ENCODE measurements at places on chromosomes 12 and 14.

GRCh38 chr14:69839661-69840060, 39.6 kb upstream of the SMOC1 start:
- DNase-seq = no peak

GRCh38 chr12:111887926-111888745, 46.1 kb downstream of the MAPKAPK5 start:
- no peak for DNase-seq

- DNase-seq = no peak
These were observed 14.5 kb upstream of the SLC38A2 start for GRCh38 chr12:46386877-46387629.

GRCh38 chr12:65653946-65654629, 170.2 kb upstream of the HMGA2 start:
- DNase-seq = no peak

DNA sequence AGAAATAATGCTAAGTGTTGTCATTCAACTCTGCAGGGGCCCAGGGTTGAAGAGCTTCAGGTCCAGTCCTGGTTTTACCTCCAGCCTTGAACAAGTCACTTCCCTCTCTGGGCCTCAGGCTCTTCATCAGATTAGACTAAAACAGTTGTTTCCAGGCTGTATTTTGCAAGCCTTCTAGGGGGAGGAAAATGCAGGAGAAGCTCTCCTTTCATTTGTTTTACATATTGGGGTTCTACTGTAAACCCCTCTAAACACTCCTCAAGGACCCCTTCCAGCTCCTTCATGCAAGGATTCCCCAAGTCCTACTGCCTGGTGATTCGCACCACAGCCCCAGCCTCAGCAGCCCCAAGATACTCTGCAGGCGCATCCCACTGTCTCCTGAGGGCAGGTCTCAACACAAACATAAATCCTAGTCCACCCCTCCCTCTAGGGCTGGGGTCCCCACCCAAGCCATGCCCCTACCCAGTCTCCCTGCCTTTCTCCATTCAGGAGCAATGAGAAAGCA, 2.7 kb downstream of the SDR9C7 start:
- no peak for DNase-seq

DNA sequence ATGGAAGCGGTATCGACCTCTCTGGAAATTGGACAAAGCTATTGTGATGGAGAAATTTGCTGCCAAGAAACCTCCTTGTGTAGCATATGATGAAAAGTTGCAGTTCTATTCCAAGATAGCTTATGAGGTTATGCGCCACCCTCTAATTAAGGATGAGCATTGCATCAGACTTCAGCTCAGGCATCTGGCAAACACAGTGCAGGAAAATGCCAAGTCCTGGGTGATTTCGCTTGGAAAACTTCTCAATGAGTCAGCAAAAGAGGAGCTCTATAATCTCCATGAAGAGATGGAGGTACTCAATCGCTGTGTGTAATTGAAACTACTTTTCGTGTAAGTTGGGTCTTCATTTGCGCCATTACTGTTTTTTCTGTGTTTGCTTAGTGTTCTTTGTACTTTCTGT, 51.2 kb downstream of the DNAH10 start:
- DNase-seq = no peak

- DNase-seq = no peak
These were observed 89.4 kb downstream of the NT5DC3 start for GRCh38 chr12:103751600-103751999.

- DNase-seq = no peak
These were observed at the start of gene KLRC1 for GRCh38 chr12:10453156-10453555. KLRC1 (minus strand) TSS chr12:10453377; CDS start chr12:10451156, 2,221 bp downstream.

GRCh38 chr14:62117010-62117750, 355.0 kb downstream of the SNAPC1 start:
- DNase-seq = no peak

DNA sequence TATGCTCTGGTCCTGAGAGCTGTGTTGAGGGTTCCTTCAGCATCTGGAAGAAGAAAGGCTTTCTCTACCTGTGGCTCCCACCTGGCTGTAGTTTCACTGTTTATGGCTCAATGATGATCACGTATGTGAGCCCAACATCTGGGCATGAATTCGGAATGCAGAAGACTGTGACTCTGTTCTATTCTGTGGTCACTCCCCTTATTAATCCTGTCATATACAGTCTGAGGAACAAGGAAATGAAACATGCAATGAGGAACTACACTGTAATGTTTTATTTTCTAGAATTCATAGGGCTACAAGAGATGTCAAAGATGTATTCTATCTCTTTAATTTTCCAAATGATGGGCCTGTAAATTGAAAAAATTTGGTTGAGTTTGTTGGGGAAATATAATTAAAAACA, 10.8 kb upstream of the OR11G2 start:
- no peak for DNase-seq

DNA sequence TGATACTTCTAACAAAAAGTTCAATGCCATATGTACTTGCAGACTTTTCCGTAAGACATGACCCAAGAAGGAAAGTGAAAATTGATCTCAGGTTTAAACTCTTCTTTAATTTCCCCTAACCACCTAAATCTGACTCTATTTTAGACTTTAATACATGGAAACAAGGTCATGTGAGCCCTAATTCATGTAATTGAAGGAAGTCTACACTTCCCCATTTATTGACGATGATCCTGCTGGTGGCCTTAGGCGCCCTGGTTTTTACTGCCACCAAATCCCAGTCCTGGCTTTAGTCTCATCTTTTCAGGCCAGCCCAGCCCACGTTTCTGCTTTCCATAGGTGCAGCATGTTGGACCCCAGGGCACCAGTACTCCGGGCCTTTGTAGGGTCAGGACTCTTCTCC, 157.9 kb downstream of the PELI2 start:
- no peak for DNase-seq

DNA sequence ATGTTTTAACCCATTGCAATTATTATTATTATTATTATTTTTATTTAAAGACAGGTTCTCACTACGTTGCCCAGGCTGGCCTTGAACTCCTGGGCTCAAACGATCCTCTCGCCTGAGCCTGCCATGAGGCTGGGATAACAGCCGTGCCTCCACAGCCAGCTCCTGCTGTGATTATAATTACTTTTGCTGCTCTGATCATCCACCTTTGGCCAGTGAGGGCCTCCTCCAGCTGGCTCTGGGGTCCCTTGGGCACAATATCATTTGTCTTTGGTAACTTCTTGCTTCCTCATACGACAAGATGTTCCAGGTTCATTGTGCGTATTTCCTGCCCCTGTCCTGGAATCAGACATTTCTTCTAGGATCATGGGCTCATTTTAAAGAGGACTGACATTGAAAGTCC, 28.4 kb downstream of the LRTM2 start:
- no peak for DNase-seq

- no peak for DNase-seq
These were observed 3.8 kb downstream of the MARS1 start for GRCh38 chr12:57491393-57492280.

- DNase-seq = no peak
These were observed 148.9 kb downstream of the PCNX1 start for GRCh38 chr14:71056168-71056567.

GRCh38 chr12:101714877-101715444, 17.5 kb downstream of the CHPT1 start:
- no peak for DNase-seq

DNA sequence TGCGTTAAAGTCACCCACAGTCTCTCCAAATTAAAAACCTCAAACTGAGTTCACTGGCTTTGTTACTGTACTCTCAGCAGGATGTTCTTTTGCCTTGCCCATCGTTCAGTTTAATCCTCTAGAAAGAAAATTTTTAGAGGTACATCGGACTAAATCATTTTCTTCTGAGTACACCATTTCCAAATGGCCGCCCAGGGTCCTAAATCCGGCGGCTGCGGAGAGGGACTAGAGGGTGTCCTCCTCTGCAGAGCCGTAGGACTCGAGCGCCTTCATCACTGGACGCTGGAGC, 1.4 kb downstream of the LIN7A start:
- DNase-seq = no peak

DNA sequence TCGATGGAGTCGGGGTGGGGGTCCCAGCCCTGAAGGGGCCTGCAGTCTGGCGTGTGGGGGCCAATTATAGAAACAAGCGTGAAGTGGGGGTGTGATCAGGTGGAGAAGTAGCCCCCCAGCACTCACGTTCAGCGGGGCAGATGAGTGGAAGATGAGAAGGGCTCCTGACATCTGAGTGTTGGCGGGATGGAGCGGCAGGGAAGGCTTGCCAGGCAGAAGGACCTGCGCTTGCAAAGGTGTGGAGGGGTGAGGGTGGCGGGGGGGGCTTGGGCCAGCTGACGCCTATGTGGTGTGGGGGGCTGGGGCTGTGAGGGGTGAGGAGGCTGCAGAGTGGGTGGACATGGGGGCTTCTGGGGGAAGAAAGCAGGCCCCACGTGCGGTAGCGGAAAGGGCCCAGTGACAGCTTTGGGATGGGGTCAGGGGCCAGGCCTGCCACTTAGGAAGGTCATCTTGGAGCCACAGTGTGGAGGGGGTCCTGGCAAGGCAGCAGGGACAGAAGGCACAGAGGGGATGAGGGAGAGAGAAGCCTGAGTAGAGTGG, 22.2 kb upstream of the BEGAIN start:
- no peak for DNase-seq

DNA sequence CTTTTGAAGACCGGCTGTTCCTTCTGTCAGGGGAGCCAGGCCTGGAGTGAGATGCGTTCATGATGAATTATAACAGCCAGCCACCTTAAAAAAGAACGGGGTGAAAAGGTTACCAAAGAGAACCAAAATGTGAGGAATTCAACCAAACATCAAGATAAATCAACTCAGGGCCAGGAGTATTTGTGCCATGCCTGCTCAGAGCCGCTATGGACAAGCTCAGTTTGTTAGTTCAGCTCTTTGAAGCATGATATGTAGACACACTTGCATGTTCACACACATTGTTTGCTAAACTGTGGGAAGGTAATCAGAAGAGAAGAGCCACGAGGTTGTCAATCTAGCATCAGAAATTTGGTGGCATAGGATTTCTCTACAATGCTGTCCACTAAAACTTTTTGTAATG, 367.4 kb upstream of the TBX3 start:
- no peak for DNase-seq

DNA sequence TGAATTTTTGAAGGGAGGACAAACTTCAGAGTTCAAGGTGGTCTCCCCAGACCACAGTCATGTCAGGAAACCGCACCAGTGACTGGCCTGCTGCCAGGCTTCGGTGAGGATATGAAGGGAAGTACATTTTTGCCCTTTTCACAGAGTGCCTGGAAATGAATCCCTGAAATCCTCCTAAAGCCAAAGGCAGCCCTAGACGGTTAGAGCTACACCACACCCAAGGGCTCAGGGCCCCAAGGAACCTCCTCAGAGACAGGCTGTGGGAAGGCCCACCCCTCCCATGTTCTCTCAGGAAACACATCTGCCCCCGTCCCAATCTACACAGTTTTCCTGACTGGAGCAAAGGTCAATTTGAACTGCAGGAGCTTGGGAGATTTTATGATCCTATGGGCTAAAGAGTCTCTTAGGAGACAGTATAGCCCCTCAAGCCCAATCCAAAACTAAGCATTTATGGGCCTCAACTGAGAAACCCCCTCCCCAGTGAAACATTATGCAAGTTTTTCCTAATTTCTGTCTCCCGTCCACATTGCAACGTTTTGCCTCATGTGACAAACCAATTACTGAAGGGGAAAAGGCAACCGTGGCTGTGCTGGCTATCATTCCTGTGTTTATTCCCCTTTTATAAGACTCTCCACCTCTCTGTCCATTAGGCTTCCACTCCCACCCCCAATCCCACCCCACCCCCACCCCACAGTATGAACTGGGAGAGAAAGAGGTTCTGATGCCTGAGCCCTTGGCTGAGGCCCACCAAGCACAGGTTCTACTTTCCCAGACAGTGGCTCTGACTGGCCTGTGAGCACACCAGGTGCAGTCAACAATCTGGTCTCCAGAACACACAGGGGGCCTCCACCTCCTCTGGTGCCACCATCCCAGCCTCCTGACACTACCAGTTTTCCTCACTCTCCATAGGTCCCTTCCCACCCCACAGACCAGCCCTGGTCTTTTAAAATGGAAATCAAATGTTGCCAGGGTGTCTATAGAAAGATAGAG, 9.6 kb upstream of the RNASE1 start:
- no peak for DNase-seq

DNA sequence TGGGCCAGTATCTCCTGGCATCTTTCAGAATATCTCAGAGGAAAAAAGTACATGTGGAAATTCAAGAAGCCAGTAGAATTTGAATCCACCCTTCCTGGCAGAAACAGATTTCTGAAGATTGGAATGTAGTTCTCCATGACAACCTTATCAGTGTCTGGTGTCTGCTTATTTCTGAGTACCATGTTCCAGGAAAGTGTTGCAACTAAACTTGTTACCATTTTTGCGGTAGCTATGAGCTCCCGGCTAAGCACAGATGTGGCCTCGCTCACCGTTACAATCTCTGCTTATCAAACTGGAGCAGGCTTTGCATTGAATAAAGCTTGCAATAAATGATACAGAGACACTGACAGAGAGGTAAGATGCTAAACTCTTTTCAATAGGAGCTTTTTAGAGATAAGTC, 13.0 kb upstream of the ITPR2 start:
- no peak for DNase-seq

GRCh38 chr12:1828856-1829255, 8.5 kb downstream of the LRTM2 start:
- DNase-seq = no peak

DNA sequence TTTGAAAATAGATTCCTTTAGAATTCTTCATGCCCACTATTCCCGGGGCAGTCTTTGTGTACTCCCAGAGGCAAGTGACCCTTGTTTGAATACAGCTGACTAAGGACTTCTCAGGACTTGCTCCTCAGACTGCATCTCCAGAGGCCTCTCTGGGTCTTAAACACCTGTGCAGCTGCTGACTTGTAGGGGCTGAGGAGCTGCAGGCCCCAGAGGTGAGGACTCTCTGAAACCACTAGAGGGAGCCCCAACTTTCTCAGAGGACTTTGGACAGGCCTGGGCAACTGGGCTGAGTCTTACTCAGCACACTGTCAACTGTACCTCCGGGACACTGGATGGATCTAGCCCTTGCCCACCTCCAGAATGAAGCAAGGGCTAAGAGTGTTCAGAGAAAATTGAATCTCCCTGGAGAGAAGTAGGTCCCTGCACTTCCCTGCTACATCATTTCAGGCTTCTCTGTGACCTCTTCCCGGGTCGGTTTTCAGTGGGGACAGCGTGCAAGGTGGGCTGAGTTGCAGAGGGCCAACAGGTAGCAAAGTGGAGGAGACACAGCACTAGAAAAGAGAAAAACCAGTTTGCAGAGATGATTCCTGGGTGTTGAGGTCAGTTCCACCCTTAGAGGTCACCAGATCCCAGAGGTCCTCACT, 164.6 kb downstream of the TMEM117 start:
- DNase-seq = no peak

GRCh38 chr12:31029916-31030562, 43.6 kb upstream of the DDX11 start:
- no peak for DNase-seq

DNA sequence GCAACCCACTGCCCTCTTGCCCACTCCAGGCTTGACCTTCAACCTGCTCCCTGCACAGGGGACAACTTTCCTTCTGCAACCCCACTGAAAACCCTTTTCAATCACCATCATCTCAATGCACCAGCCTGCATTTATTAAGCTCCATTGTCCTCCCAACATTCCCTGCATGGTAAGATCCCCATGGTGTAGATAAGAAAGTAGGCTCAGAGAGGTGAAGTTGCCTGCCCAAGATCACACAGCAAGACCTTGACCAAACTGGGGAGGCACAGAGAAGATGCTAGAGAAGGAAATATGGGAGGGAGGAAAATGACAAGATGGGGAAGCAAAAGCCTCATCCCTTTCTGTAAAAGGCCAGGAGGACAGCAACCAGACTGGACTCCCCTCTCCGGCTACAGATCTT, 9.8 kb downstream of the MSI1 start:
- no peak for DNase-seq
